ENCODE measurements at places on chromosomes 12 and 14. TPM values are rescaled to one million over a fixed set of nuclear protein-coding genes. Genes with fewer than 3 reads are reported as not detected.

DNA sequence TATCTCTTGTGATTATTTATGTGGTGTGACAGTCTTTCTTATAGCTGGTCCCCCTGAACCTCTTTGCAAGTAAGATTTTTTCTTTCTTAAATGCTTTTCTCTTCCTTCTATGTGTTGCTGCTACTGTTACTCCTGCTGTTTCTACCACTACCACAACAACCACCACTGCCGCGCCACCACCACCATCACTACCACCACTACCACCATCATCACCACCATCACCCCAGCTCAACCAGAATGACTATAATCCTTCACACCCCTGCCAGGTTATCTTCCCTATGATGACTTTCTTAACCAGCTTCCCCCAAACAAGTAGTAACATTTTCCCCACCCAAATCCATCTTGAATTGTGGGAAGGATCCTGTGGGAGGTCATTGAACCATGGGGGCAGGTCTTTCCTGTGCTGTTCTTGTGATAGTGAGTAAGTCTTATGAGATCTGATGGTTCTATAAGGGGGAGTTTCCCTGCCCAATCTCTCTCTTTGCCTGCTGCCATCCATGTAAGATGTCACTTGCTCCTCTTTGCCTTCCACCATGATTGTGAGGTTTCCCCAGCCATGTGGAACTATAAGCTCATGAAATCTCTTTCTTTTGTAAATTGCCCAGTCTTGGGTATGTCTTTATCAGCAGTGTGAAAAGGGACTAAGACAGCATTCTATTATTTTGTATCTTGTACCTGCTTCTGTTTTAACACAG, 52.2 kb downstream of the CHST11 start:
- DNase-seq, result no peak

DNA sequence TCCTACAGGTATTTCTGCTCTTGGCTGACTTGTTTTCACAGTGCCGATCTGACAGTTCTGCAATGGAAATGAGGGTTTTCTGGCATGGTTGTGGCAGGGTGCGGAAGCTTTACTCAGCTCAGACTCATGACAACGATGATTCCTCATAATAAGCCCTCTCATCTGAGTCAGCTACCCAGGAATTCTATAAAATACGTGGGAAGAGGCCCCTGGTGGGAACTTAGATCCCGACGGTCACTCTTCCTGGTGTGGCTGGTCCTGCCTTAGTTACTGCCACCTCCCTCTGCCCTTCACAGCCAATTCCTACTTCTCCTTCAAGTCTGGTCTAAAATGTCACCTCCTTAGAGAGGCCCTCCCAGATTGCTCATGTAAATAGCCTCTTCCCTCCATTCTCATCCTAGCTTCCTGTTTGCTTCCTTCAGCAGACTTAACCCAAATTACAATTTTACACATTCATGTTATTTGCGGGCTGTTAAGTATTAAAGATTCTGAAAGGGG, 104.2 kb upstream of the MAP1LC3B2 start:
- DNase-seq, result no peak

DNA sequence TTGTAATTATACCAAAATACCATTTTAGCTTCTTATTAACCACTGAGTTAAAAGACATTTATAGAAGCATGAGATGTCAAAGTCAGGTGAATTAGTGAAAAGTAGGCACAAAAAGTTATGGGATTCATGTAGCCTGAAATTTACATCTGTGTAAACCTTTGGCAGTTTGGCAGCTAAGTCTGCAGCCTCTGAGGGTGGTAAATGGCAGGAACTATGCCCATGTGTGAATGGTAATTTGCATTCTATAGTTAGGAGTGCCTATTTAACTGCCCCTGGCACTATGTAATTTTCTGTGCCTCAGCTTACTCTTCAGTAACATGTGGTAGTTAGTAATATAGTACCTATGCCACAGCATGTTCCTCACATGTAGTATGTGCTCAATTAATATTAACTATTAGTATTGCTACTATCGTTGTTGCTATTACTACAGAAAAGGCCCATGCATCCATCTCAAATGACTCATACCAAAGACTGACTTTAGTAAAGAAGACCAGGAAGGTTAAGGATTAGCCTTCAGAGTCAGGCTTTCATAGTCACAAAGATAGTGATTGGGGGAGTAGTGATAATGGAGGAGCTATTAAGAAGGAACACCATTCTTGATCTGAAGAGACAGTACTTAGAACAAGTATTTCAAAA, 258.7 kb upstream of the BTG1 start:
- no peak for DNase-seq

GRCh38 chr12:116600959-116601918, 42.1 kb downstream of the MAP1LC3B2 start:
- DNase-seq, result no peak

GRCh38 chr12:25100194-25101091, 94.5 kb downstream of the DNAI7 start:
- DNase-seq, result no peak

DNA sequence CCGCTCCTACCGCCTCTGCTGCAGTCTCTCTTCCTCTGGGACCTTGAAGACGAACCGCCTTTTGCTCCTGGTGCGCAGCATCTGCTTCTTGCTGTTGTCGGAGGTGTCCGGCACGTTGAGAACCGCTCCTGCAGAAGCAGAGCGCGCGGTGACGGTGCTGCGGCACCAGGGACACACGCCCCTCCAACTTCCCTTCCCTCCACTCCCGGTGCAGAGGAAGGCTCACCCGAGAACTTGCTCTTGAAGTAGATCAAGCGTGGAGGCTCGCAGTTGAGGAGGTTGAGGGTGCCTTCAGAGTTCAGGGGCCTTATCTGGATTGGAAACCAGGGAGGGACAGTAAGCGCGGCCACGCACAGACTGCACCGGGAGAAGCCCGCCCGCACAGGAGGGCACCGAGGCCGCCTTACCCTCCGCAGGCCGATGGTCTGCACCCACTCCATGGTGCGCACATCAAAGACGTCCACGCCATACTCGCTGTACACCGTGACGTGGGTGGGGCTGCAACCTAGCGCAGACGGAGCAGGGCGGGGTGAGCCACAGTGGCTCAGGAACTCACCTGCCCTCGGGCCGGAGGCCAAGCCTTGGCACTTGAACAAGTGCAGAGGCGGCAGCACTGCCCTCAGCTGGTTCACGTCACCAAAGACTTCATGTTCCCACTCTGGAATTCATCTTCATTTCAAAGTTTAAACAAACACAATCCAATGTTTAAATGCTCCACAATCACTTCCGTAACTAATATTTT, 17.5 kb downstream of the AMN start:
- no peak for DNase-seq

- DNase-seq, result no peak
These were observed 1.6 kb downstream of the OAS3 start for GRCh38 chr12:112939761-112940381.

GRCh38 chr12:124438437-124439056, 128.9 kb downstream of the NCOR2 start:
- no peak for DNase-seq

DNA sequence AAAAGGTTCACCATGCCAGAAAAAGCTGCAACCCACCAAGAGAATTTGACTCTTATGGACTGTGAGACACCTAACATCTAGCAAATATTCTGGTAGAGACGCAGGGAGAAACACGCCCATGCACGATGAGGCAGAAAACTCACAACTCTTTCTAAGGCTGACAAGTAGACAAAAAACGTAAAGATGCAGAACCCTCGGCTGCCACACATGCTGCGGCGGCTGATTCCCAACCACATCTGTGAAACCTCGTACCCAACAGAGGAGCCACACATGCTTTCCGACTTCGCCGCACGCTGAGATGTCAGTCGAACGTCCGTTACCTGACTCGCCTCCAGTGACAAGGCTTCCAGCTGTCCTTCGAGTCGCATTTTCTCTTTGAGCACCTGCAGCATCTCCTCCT, 21.8 kb downstream of the GOLGA3 start:
- no peak for DNase-seq

GRCh38 chr14:28773176-28773575, 6.6 kb downstream of the FOXG1 start:
- no peak for DNase-seq

GRCh38 chr12:27094726-27095125, 12.3 kb upstream of the C12orf71 start:
- DNase-seq, result no peak

DNA sequence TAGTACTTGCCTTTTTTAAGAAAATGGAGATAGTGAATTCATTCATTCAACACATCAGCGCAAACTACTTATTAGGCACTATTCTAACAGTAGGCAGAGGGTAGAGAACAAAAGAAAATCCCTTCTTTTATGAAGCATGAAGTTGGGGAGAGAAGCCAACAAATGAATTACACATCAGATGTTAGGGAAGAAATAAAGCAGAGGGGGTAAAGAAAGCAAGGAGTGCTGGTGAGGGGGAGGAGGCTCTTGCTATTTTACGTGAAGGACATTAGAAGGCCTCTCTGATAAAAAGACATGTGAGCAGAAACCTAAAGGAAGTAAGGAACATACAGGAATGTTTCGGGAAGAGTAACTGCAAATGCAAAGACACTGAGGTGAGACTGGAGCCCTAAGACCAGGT, 22.2 kb downstream of the TFCP2 start:
- DNase-seq, result no peak

GRCh38 chr12:8590842-8591545, 21.7 kb downstream of the AICDA start:
- no peak for DNase-seq

DNA sequence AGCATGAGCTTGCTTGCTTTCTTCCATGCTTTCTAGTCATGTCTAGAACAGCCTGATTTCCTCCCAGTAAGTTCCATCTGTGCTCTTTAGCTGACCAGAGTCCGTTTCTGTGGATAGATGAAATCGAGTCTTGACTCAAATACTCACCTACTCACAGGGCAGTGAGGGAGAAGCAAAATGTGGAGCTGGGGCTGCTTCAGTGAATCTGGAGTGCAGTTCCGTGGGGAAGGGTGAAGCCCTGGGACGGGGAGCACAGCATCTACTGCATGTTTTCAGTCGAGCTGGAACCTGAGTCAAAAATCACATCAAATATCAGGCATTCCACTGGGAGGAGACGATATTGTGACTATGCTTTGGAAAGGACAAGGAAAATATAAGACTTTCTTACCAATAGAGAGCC, 70.3 kb upstream of the PRMT8 start:
- no peak for DNase-seq

SCAF11 gene
- total RNA-seq, result 103 TPM

KRT74 gene
- total RNA-seq, result not detected

NFE2 gene
- total RNA-seq, result 0.50 TPM

PPP1R1A gene
- 49.8 TPM for total RNA-seq

RNF212B gene
- not detected for total RNA-seq

PKP2 gene
- total RNA-seq, result 280 TPM

B4GALNT3 gene
- 31.0 TPM for total RNA-seq

GALNT4 gene
- 2.0 TPM for total RNA-seq

All from heart right ventricle (tissue), 16 donors.